Mesenteric fat pad (tissue), 1 donor: ENCODE measurements at places on chromosomes 2 and 18. TPM values are rescaled to one million over a fixed set of nuclear protein-coding genes. Genes with fewer than 3 reads are reported as not detected.

The GTF2A1L gene
- not detected for total RNA-seq

The HYCC2 gene
- 31.5 TPM for total RNA-seq

The ATP8B1 gene
- total RNA-seq, result 7.8 TPM

The CHRNG gene
- not detected for total RNA-seq

The MATN3 gene
- total RNA-seq, result 1.2 TPM

The TRIM43B gene
- not detected for total RNA-seq

The MLPH gene
- 7.3 TPM for total RNA-seq

The TRABD2A gene
- total RNA-seq, result 6.3 TPM

The NEB gene
- total RNA-seq, result 0.64 TPM

The SLC20A1 gene
- 46.5 TPM for total RNA-seq

The DOK6 gene
- total RNA-seq, result 1.6 TPM

The ITGA4 gene
- total RNA-seq, result 6.6 TPM

The SP140 gene
- total RNA-seq, result 2.6 TPM

The SLC23A3 gene
- 0.93 TPM for total RNA-seq

The VAPA gene
- total RNA-seq, result 182 TPM
